ENCODE measurements at places on chromosomes 6 and 20.

- DNase-seq = no peak
Measured at GRCh38 chr6:133567636-133568035, 321.3 kb upstream of the TCF21 start.

- DNase-seq = peak; percentile 79
Measured at GRCh38 chr6:28943557-28944411, 20.0 kb upstream of the TRIM27 start.

DNA sequence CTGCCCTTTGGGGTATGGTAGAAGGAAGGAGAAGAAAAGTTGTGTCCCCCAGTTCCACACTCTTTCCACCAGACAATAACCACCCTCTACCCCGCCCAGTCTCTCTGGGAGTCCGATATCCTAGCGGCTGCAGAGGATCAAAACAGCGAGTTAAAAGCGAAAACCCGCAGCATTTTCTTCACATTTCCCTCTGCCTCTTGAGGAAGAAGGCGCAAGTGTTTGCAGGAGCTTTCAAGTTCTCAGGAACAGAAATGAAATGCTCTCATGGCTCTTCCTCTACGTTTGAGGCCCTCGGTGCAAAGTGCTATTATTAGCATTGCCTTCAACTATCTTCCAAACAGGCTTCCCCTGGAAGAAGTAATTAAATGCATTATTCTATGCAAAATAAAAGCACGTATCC lies 52.2 kb upstream of the CCDC167 start:
- no peak for DNase-seq

GRCh38 chr6:134757911-134758361 lies 192.0 kb downstream of the ALDH8A1 start:
- DNase-seq = no peak

DNA sequence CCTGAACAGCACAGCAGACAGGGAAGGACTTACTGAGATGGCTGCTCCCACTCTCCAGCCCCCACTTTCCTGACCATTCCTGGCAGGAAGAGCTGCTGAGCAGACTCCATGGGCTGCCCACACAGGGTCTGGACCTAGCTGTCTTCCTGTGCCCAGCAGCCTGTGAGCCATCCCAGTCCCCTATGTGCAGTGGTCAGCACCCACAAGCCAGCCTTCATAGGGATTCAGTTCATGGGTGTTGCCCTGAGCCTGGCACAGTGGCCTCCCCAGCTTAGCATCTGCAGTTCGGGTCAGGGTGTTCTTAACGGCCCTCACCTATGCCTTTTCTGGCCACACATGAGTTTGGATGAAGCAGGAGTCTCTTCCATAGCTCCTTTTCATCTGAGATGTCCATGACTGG lies 32.0 kb downstream of the UBD start:
- DNase-seq = no peak

DNA sequence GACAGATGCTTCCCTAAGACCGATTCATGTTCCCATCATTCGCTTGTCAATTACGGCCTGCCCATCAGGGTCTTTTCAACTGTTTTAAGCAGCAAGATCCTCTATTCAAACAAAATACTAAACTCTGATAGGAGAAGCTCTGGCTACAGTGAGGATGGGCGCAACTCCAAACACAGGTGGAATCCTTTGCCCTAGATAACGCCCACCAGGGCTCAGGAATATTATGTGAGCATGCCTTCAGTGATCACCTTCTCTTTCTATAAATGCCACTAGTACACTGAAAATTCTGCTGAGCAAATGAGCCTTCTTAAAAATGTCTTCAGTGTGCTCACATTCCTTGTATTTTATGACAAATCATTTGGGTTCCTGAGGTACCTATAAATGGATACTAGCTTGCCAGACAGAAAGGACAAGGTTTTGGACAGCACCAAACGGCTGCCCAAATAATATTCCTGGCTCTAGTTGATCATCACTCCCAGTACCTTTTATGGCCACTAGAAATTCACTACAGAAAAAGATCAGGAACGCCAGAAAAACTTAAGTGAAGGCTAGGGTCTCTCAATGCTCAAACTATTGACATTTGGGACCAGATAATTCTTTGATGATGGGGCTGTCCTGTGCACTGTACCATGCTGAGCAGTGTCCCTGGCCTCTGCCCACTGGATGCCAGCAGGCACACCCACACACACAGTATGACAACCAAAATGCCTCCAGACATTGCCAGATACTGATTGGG lies 13.1 kb downstream of the ZNF217 start:
- DNase-seq = no peak

- peak; percentile 79 for DNase-seq
Measured at GRCh38 chr6:30722280-30723112, 2.3 kb downstream of the TUBB start.

DNA sequence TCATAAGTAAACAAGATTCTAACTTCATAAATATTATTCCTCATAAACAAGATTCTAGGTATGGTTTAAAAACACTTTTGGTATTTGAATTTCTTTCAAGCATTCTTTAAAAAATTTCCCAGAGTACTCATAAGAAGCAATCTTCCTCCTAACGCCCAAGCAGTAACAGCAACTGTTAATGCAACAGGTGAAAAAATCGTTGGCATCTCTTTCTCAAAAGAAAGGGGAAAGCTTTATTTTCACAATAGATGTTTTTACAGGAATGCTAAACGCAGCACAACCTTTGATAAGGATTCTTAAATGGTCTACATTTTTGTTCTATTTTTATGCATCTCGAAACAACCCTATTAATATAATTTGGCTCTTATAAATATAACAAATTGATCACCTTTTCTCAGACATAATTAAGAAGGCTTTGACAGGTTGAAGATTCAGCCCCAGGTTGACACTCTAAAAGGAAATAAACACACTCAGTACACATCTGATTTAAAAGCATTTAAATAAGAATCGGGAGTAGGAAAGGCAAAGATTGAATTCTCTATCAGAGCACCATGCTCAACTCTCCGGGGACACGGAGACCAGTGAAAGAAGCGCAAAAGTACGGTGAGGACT lies 634 bp downstream of the AHI1 start:
- DNase-seq = peak; percentile 14

GRCh38 chr6:87289571-87289970 lies 32.8 kb upstream of the SMIM8 start:
- DNase-seq = no peak

GRCh38 chr20:52655395-52655794 lies 316.8 kb upstream of the TSHZ2 start:
- DNase-seq = no peak

- DNase-seq = no peak
Measured at GRCh38 chr6:165223101-165223500, 86.3 kb downstream of the C6orf118 start.

GRCh38 chr20:35474303-35474871 lies 19.0 kb downstream of the CEP250 start:
- no peak for DNase-seq

- DNase-seq = no peak
Measured at GRCh38 chr6:23145781-23146180, 576.4 kb downstream of the HDGFL1 start.

DNA sequence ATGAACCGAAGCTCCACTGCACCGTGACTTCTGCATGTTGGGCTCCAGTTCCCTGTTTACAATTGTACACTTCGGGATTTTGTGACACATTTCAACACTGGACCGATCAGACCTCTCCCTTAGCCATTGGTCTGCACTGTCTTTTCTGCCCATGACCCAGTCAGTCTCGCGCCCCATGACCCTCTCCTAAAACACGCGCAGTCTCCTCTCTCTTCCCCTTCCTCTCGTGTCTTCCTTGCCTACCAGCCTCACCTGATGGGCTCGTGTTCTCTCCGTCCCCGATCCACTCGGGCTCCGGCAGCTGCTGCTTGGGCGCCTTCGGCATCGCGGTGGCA lies 535 bp upstream of the ABCF1 start:
- DNase-seq = no peak

DNA sequence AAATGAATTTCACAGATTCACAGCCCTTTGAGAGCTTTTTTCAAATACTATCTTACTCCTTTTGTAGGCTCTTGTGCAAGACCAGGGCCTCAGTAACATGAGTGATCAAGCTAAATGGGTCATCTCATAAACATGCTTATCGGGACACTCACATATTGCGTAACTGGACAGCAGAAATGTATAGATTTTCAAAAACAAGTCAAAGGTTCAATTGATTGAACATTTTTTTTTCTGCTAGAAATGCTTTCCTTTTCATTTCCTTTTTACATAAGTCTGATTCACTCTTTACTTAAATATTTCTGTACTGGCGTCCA lies 8.7 kb upstream of the SALL4 start:
- peak; percentile 64 for DNase-seq

GRCh38 chr20:61684583-61685235 lies 381.0 kb downstream of the TAF4 start:
- no peak for DNase-seq

GRCh38 chr6:21722510-21722909 lies 129.0 kb downstream of the SOX4 start:
- no peak for DNase-seq

- DNase-seq = no peak
Measured at GRCh38 chr6:166251655-166252054, 56.5 kb downstream of the PRR18 start.
